ENCODE measurements at places on chromosomes 7 and 10.

- no peak for DNase-seq
Observed at GRCh38 chr7:43905209-43905946, 1.0 kb downstream of the URGCP start.

DNA sequence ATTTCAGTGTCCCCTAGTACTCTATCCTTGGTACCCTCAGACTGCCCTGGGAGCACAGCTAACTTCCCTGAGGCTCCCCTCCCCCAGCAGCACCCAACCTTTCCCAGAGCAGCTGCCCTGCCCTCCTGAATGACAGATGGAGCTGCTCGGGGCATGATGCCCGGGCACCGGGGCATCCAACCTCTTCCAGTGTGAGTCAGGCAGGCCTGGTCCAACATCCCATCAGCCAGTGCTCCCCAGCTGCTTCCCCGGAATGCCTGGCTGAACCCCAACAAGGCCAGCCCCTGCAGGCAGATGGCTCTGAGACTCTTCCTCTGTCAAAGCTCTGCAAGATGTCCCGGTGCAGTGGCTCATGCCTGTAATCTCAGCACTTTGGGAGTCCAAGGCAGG is 11.9 kb upstream of the TSPAN15 start:
- DNase-seq = no peak

DNA sequence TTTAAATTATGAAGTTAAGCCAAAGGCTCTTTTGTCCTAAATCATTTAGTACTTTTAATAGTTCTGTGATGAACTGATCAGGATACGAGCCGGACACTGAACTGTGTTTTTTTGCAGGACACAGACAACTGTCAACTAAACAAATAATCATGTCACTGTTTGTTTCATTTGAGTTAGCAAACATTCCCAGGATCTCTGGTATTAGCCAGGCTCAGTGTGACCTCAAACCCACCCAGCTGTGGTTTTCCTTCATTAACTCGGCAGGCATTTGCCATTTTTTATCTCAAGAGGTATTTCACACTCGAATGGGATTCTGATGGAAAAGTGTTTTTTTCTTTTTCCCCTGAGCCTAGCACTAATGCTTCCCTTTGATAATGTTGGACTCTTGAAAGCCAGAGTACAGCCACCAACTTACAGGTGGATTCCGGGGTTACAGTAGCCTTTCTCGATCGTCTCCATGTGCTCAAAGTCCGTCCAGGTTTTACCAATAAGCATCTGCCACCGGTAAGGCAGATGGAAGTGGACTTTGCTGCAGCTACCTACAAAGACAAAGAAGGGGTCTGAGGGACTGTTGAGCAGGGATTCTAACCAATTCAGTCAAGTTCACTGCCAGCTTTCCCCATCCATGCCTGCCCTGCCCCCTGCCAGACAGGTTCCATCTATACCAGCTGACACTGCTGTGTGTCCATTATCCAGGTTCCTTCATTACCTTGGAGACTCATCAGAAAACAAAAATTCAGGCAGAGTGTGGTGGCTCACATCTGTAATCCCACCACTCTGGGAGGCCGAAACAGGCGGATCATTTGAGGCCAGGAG is 33.4 kb downstream of the ZC3HAV1 start:
- no peak for DNase-seq

DNA sequence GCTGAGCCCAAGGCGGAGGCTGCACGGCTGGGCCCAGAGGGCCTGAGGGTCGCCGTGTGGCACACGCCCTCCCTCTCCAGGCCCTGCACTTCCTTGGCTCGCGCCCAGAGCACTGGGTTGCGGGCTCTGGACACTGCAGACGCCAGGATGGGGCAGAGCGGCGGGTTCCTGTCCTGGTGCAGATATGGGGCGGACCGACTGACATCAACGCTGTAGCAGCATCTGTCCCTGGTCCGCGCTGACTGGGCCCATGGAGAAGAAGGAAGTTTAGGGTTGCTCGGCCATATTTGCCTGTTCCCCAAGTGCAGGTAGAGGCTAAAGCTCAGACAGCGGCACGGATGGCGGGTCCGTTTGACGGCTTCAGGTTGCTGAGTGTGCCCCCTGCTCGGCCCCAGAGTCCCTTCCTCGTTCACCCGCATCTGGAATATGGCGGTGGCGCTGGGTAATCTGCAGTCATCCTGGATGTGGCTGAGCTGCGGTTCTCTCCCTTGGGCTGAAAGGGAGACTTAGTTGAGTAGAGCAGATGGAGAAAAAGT is 116.1 kb downstream of the OR13A1 start:
- DNase-seq = no peak

DNA sequence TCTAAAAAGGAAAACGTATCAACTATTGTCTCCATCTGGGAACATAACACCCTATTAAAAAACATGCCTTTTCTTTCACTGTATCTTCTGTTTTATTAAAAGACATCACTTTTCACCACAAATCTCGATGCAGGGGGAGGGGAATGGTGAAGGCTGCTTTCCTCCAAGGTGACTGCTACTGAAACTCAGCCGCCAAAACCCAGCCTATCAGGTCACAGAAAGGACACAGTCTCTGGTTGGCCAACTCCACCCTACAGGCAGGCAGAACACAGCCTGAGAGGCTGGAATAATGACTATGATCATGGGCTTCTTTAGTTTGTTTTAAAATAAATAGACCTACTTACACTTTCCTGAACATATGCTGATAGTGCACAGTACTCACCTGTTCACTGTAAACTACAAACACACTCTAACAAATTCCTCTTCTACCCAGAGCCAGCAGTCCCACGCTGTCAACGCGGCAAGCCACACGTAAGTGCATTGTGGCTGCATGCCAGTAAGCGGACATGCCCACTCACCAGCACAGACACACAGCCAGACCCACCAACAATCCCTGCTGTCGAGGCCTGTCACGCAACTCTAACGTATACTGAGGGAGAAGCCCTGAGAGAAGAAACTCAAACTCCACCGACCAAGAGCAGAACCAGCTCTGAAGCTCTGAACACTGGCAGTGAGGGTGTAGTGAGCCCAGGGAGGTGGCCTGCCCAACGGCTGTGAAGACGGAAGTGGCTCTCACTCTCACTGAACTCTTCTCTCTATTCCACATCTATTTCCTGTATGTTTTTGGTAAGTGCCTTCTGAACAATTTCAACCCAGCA is 41.8 kb downstream of the NCAPG2 start:
- DNase-seq = no peak

DNA sequence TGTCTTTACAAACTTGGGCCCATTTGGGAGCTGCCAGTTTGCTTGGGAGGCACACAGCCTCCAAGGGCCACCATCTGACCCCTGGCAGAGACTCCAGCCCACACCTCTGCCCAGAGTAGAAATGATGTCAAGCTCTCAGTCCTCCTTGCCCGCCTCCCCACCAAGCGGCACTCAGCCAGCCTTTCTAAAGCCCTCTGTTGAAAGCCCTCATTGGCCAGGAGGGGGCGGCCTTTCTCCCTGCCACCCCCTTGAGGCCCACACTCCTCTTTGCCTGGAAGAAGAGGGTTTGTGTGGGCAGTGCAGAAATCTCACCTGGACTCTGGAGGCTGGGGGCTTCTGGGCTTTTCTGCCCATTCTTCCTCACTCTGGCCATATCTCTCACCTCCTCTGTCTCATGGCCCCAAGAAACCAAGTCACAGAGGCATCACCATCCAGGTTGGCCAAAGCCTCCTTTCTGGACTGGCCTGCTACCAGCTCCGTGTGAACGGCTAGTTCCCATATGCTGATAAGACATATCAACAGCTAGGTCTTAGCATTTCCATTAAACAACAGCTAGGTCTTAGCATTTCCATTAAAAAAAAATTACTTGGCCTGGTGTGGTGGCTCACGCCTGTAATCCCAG is 36.1 kb downstream of the UBTD1 start:
- DNase-seq = no peak

GRCh38 chr10:121478556-121478955 is 119.7 kb downstream of the FGFR2 start:
- no peak for DNase-seq

- DNase-seq = no peak
Observed at GRCh38 chr7:106384373-106384772, 99.6 kb upstream of the NAMPT start.

DNA sequence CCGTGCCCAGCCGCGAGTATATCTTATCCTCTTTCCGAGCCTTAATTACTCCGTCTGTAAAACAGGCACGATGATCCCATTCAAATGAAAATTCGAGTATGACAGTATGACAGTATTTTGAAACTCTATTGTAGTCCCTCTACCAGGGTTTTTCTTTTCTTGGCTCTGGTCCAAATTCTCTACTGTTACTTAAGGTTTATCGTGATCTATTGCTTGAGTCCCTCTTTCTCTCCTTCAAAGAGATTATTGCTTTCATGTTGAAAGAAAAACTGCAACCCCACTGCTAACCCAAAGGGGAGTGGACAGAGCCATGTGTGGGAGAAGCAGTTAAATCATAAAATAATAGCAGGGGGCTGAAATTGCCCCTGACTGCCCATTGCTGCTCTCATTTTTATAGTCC is 1156.6 kb upstream of the AUTS2 start:
- no peak for DNase-seq

DNA sequence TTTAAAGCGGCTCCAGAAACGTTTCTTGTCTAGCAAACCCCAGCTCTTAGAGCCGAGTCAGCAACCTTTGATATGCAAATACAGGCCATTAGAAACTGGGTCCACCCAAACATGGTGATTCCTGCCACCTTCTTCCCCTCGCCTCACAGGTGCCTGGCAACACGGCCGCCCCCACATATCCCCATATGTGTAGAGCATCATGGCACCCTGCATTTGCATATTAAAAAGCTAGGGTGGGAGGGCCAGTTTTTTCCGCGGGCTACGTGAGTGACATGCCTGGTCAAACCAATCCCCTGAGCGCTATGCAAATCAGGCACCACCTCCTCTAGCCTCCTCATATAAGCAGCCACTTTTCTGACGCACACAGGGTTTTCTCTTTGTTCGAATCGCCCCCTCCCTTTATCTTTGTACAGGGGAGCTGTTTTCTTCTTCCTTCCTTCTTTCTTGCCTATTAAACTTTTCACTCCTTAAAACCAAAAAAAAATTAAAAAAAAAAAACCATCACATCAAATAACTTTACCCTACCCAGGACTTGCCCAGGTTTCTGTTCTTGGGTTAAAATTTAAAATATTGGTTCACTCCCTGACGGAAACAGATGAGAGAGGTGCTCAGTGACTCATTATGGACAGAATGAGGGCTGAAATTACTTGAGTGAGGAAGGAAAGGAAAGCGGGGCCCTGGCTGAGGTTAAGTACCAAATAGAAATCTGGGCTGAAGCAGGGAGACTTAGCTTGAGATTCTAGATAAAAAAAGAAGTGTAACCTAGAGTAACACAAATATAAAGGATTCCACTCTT is 59.8 kb downstream of the COA1 start:
- no peak for DNase-seq

DNA sequence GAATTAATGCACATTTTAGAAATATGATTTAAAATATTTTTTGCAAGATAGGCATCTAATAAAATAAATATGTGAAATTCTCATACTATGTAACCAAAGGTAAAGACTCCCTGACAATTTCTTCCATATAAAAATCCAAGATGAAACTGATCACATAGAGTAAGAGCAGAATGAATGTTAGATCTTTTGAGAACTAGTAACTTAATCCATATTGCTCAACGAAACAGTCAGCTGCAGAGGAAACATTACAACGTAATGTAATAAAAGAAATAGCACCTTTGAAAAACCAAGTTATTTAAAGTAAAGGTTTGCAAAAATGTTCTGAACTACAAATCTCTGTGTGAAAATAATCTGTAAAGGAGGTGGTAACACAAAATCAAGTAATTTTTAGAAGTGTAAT is 28.8 kb downstream of the HACD1 start:
- no peak for DNase-seq

DNA sequence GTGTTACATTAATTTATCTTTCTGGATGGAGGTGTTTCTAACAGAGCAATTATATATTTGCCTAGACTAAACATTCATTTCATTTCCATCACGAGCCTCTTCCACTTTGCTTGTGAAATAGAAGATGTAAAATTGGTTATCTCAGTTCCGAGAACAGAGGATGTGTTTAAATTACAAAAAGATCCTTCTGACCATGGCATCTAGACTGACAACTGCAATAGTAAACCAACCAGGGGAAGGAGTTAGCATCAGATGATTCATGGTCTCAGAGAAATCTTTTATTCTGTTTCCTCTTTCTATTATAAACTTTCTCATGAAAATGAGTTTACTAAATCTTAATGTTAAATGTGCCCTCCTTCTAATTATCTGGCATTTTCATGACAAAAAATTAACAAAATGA is 149.8 kb upstream of the WDR11 start:
- DNase-seq = no peak

- DNase-seq = no peak
Observed at GRCh38 chr10:32386623-32387260, 39.8 kb upstream of the EPC1 start.

GRCh38 chr7:3138206-3138605 is 94.5 kb upstream of the CARD11 start:
- no peak for DNase-seq

DNA sequence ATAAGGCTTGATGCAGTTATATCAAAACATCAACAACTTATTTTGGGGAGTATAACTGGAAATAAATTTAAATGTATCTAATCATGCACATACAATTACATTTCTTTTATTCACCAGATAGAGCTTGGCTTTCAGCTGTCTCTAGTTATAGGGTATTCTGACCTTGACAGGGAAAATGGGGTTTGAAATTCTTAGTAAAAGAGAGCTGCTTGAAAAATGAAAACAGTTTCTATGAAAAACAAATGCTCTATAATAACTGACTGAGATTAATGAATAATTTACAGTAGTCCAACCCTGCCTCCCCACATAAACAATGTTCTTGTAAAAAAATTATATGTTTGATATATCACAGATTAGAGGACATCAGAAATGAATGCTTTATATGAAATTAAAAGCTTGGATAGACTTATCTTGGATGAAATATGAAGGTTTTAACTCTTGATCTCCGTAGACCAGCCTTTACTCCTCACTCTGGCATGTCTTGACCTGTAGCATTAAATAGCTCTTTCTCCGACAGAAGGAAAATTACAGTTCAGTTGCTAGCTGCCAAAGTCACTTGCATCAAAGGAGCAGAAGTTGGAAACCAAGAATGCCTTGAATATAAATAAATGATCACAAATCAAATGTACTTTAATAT is 32.1 kb downstream of the VWC2 start:
- no peak for DNase-seq

DNA sequence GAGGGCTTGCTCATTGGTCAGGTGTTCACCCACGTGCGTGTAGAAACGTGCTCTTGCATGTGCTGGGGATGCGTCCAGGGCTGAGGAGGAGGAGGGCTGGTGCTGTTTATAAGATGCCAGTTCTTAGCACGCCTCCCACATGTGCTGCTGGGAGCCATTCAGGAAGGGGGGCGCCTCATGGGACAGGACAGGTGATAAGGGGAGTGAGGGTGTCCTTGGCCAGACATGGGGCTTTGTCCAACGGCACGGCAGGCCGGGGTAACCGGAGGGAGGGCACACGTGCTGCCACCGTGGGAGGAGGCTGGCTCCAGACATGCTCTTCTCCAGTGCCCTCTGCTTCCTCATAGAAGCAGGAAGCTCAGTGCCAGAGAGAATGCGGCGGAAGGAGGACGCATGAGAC is 150.0 kb downstream of the ZMYND11 start:
- no peak for DNase-seq

DNA sequence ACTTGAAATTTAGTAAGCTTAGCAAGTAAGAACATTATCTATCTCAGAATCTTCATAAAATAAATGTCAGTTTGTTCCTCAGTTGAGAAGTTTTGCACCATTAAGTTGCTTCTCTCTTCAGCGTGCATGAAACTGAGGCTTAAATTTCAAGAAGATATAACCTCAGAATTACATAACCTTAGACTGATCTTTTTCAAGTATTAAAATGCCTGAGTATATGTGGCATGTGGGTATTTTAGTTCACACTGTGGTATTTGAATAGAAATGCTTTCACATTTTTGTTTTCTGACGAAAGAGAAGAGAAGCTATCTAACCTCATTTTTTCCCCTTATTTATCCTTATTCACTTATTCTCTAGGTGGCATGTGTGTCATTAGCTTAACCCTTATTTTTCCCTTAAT is 104.1 kb downstream of the PHF14 start:
- no peak for DNase-seq

All from brain pericyte (primary cell).